ENCODE measurements at places on chromosomes 6 and 20. TPM values are rescaled to one million over a fixed set of nuclear protein-coding genes. Genes with fewer than 3 reads are reported as not detected.

NINL gene
- 13.8 TPM for polyA plus RNA-seq

ZBTB12 gene
- 9.5 TPM for polyA plus RNA-seq

- no peak for DNase-seq
These were observed 554.2 kb downstream of the CDH26 start for GRCh38 chr20:60512443-60512842.

DNA sequence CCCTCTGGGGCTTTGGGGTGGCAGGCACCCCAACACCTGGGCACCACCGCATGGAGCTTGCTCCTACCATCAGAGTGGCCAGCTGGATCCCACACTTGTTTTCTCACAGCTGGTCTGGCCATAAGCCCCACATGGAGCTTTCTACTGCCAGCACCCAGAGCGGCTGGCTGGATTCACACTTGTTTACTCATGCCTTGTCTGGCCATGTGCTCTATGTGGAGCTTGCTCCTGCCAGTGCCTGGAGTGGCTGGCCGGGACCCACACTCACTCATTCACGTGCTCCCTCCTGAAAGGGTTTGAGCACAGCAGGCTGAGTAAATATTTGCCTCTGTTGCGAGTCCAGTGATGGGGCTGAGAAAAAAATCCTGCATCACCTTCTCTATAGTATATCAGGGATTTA is 487.0 kb downstream of the CD109 start:
- no peak for DNase-seq

DNA sequence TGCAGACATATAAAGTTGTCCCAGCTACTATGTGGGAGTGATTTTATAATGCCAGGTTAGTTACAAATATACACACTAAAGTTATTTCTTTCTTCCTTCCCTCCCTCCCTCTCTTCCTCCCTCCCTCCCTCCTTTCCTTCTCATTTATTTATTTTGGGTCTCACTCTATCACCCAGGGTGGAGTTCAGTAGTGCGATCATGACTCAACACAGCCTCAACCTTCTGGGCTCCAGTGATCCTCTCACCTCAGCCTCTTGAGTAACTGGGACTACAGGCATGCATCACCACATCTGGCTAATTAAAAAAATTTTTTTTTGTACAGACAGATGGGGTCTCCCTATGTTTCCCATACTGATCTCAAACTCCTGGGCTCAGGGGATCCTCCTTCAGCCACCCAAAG is 59.2 kb downstream of the PHF20 start:
- no peak for DNase-seq

DNA sequence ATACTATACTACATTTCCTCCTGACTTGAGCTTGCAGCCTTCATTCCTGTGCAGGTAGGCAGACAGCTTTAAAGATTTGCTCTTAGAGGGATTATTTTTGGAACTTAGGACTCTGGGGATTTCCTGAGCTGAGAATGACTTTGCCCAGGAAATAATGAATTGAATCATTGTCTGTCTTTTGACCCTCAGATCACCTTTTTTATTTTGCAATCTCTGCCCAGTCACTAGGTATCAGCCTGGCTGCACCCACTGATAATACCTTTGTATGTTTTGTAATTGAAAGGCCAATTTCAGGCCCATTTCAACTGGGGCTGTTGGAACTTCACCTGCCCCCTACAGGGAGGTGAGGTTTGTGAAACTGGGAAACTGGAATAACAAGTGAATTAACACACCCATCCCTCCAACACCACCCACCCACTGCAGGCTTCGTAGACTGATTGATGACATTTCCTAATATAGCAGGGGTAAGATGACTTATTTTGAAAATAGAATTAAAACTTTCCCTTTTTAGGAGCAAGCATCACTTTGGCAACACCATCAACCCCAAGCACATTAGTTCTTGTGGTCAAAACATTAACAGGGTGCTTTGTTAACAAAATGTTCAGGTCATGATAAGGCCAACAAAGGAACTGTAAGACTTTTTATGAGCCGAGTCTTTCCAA is 157.1 kb upstream of the CENPW start:
- no peak for DNase-seq

- DNase-seq = no peak
These were observed 6.5 kb downstream of the C20orf202 start for GRCh38 chr20:1209447-1210387.

GRCh38 chr6:169216830-169217229 is 36.8 kb downstream of the THBS2 start:
- no peak for DNase-seq

All from forelimb muscle (tissue), 1 donor.